ENCODE measurements at places on chromosomes 2 and 18.
A peak's percentile ranks its signal among the peaks of the same experiment; 100 is the strongest.

DNA sequence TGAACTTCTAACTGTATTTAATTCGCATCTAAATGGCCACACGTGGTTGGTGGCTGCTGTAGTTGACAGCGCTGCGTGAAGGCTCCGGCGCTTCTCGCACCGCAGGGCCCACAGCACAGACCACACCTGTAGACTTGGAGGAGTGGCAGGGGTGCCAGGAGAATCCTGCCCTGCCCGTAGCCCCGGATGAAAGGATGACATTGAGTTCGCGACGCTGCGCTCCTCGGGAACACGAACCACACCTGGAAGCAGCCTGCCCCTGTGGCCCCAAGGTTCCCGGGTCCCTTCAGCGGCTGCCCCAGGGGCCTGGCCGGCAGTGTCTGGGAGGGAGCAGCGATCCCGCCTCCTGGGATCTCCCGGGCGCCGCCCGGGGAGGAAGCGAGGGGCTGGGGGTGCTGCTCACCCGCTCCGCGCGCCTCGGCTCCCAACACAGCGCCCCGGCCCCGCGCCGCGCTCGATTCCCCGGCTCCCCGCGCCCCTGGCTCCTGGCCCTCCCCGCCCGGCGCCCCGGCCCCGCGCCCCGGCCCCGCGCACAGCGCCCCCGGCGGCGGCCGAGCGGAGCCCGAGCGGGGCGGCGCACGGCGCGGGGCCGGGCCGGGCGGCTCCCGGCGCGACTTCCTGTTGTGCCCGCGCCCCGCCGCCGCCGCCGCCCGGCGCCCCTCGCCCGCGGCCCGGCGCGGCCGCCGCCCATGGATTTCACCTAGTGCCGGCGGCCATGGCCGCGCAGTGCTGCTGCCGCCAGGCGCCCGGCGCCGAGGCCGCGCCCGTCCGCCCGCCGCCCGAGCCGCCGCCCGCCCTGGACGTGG lies at the start of gene RNPEPL1:
RNPEPL1 (plus strand) TSS at position 613 of the 806 bp plus-strand sequence; CDS start at position 716, 103 bp downstream.
- peak; percentile 38 for DNase-seq

DNA sequence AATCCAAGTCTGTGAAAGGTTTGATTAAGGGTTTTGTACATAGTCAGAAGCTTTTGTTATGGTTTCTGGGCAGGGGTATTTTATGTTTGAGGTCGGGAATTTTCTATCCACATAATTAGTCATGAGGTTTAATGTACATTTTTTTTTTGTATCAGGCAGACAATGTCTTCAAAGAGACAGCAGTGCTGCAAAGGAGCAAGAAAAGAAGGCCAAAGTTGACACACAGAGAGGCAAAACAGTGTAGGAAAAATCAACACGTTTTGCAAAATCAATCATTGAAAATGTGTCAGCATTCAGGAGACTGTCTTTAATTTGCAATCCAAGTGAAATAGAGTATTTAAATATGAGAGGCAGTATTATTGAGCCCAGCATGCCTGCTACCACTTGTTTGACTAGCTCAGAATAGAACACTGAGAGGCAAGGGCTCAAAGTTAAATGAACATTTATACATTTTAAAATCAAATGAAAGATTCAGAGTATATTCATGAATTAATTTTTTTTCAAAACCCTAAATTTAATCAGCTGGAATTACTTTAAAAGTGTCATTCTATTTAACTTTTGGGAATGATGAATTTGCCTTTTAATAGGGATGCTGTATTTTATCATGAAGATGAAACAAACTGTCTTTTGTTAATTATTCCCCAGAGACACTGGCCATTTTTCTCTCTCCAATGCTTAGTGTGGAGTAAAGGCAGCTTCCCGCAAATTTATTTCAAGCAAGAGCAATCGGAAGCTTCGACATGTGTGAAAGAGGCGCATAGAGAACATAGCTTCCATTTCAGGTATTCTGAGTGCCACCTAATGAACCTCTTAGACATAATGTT lies 11.3 kb downstream of the VRK2 start:
- DNase-seq, result no peak

- DNase-seq, result no peak
Measured at GRCh38 chr2:2022941-2023586, 278.7 kb upstream of the PXDN start.

DNA sequence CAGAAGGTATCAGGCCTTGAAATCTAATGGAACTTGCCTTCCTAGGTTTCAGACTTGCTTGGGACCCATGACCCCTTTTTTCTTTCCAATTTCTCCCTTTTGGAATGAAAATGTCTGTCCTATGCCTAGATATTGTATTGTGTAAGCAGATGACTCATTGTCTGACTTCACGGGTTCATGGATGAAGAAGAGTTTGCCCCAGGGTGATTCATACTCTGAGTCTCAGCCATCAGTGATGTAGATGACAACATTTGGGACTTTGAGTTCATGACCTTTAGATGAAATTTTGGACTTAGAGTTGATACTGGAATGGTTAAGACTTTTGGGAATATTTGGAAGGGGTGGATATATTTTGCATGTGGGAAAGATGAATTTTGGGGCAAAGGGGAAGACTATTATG lies 11.2 kb upstream of the SCYGR5 start:
- DNase-seq, result peak; percentile 81
